ENCODE measurements at places on chromosomes 13 and 19.
A peak's percentile ranks its signal among the peaks of the same experiment; 100 is the strongest.

DNA sequence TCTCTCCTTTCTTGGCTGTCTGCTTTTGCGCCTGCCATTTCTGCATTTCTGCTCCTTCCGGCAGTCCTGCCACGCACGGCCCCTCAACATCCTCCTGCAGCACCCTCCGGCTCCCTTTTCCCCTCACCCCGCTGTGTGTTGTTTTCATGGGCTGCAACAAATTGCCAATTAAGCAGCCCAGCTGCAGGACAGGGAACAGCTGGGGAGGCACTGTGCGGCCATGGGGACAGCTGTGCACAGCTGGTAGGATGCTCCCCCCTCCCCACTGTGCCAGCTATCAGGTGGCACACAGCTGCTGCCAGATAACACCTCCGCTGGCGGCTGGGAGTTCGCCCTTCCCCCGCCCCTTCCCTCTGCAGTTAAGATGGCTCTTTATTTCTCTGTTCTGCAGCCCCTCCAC is 25.4 kb downstream of the LYL1 start:
- DNase-seq, result no peak

GRCh38 chr13:60152114-60152513 is 11.6 kb downstream of the DIAPH3 start:
- no peak for DNase-seq

- no peak for DNase-seq
Observed at GRCh38 chr13:59681636-59682311, 482.0 kb downstream of the DIAPH3 start.

- no peak for DNase-seq
Observed at GRCh38 chr13:68350554-68350953, 1120.4 kb upstream of the PCDH9 start.

GRCh38 chr13:20684546-20684945 is 19.0 kb upstream of the IL17D start:
- no peak for DNase-seq

GRCh38 chr13:76886292-76887075 is at the start of gene KCTD12:
Gene KCTD12, minus strand, starts transcription at chr13:76886405. Its CDS starts 257 bp downstream, at chr13:76886148.
- peak; percentile 40 for DNase-seq

DNA sequence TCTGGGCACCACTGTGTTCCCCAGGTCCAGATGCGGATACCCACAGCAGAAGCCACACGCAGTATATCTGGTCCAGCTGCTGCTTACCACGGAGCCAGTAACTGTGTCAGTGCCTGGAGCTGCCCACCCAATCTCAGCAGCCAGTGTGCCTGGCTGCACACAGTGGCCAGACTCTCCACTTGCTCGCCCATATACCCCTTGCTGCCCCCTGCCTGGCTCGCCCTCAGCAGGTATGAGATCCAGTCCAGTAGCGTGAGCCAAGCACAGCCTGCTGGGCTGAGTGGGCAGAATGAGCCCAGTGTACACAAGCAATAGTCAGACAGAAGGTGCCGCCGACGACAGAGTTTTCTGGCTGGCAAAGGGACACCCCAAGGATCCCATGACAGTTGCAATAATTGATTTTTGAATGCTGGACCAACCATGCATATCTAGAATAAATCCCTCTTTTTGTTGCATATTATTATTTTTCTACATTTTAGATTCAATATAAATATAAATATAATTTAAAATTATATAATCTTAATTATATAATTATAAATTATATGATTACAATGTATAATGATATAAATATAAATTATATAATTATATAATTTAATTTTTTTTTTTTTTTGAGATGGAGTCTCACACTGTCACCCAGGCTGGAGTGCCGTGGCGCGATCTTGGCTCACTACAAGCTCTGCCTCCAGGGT is 918.8 kb upstream of the MIR17HG start:
- no peak for DNase-seq
